ENCODE measurements at places on chromosomes 13 and 19. TPM values are rescaled to one million over a fixed set of nuclear protein-coding genes. Genes with fewer than 3 reads are reported as not detected.

COL5A3 gene
- total RNA-seq, result 25.9 TPM

PRR20D gene
- not detected for total RNA-seq

FPR2 gene
- total RNA-seq, result 0.42 TPM

- no peak for DNase-seq
Observed at GRCh38 chr13:87207280-87208003, 463.7 kb upstream of the SLITRK5 start.

DNA sequence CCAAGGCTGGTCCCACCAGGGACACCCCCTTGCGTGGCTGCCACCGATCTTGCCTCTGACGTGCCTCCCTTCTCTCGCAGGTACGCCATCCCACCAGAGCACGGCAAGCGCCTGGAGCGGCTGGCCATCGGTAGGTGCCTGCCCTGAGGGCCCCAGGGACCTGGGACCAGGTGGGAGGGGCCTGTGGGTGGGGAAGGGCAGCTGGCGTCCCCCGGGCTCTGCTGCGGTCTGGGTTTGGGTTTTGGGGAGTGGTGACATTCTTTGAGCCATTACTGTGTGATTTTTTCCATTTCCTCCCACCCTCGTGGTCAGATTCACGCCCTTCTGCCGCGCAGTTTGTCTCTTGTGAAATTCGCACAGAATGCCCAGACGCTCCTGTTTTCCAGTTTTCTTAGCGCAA is 102.0 kb downstream of the KDM4B start:
- DNase-seq, result no peak

DNA sequence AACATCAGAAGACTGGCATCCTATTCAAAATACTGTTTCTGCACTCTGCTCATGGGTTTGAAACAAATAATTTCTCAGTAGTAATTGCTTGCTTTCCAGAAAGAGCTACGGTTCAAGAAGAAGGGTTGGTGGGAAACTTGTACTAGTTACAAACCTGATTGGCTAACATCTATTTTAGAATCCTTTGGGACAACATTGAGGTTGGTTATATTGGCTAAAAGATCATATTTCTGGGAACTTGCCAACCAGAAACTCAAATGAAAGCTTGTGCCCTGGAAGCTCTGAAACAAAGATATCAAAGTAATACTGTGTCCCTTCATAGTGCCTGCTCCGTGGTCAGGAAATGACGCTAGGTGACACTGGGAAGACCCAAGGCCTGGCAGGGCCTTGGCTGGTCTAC is 141.7 kb downstream of the LACC1 start:
- no peak for DNase-seq

Measured in dorsolateral prefrontal cortex (tissue), 122 donors.